ENCODE measurements at places on chromosomes 4 and X.
A peak's percentile ranks its signal among the peaks of the same experiment; 100 is the strongest.

- no peak for DNase-seq
Observed at GRCh38 chrX:96721354-96721753, 36.7 kb downstream of the DIAPH2 start.

- DNase-seq: no peak
Observed at GRCh38 chr4:154939851-154940250, 158.8 kb downstream of the RBM46 start.

DNA sequence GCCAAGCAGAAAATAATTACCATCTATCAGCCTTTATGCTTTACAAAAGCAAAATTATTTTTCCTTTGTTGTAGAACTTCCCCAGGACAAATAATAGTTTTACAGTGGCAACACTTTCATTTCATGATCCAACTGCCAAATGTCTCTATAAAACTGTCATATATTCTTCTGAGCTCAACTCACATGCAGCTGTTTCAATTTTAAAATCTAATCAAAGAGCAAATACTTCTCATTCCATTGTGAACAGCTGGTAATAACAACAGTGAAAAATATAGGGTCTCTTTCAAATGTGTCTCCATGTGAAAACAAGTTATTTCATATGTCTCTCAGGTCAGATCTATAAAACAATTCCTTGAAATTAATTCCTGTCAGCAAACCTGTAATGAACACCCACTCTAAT lies 270.6 kb upstream of the SLC7A11 start:
- DNase-seq: no peak

- peak; percentile 51 for DNase-seq
Observed at GRCh38 chr4:165355900-165356300, 22.9 kb upstream of the CPE start.

GRCh38 chrX:103550415-103551051 lies 31.2 kb upstream of the RAB40A start:
- no peak for DNase-seq

DNA sequence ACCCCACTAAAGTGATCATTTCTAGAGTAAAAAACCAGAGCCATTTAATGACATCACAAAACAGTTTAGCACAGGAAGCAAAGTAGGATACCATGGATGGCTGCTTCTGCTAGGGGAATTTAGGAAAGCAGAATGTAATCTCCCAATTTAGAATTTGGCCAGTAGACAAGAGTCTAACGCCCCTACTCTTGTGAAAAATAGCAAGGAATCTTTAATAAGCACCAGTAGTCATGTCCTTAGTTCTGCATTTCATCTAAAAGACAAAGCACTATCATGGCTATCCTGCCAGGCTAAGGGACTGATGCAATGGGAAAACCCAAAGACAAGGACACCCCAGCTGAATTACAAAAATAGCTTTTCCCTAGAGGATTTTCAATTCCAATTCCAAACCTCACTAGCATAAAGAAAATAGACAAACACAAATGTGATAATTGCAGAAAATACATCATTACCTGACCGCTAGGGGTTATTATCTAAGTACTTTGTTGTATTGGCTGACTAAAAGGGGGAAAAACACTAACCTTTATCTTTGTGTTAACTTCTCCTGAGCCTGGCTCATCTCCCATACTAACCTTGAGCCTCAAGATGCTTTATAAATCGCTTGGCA lies 2.6 kb upstream of the AMMECR1 start:
- DNase-seq: no peak

DNA sequence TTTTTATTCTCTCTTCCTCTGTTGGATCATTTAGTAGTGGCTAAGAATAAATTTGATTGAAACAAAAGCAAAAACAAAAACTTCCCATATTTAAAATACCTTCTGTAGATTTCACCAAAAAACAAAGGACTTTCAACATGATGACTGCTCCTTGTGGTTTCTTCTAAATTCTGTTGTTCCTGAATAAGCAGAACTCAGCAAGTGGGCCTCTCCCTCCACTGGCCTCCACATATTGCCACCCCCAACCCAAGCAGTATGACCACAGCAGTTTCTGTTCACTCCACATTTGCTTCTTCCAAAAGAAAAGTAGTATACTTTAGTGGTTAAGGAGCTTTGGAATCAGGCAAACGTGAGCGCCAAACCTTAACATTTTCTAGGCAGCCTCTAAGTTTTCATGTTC lies 114.7 kb downstream of the COX18 start:
- no peak for DNase-seq

GRCh38 chrX:23631136-23631535 lies 36.2 kb upstream of the PRDX4 start:
- no peak for DNase-seq

DNA sequence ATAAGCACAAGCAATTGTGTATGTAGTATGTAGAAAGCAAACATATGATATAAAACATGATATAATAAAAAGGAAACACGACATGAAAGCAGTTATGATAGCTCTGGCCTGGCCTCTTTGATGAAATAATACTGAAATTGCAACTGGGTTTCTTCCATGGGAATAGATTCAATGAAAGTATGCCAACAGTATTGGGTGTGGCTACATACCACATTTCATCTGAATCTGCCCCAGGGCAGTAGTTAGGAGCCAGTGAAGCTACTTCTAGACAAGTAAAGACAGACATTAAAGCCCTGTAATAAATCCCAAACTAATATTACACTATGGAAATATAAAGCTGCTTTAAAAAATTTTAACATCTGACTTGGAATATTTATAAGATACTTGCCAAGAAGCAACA lies 207.3 kb downstream of the FBXW7 start:
- DNase-seq: no peak

DNA sequence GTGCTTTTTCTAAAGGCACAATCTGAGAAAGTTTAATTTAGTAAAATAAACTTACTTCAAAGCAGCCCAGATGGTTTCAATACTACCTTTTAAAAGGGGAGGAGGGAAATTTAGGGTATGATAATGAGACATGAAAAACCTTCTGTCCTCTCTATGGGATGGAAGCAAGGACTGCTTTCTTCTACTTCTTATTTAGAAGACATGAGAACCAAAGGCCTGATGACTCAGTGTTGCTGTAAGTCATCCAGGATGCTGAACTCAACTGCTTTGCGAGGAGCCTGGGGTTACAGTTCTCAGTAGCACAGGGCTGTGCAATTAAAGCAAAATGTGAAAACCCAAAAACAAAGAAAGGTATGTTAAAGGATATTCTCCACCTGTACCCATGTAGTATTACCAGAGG lies 140.8 kb upstream of the EDNRA start:
- DNase-seq: no peak

GRCh38 chr4:136650541-136651277 lies 881.6 kb downstream of the PCDH18 start:
- no peak for DNase-seq

- no peak for DNase-seq
Observed at GRCh38 chr4:17195461-17196275, 297.2 kb upstream of the LDB2 start.

- DNase-seq: no peak
Observed at GRCh38 chr4:40886931-40887763, 137.4 kb downstream of the NSUN7 start.

- DNase-seq: peak; percentile 16
Observed at GRCh38 chr4:15779306-15779705, 1.2 kb downstream of the CD38 start.

DNA sequence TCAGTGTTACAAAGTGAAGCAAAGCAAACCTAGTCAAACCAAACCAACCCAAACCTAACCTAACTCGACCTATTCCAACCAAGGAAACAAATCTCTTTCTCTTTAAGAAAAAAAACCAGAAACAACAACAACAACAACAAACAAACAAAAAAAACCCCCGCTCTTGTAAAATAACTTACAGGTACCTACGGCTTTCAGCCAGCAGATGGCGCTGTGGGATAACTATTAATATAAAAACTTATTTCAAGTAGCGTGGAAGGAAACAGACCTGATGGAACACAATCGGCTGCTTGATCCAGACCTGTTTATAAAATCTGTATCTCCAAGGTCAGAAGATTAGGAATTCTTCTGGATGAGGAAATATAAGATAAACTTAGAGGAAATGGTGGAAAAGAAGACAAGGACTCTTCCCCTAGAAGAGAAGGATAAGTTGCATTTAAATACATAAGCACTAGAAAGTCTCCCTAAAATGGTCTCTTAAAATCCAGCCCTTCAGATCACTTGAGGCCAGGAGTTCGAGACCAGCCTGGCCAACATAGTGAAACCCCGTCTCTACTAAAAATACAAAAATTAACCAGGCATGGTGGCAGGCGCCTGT lies 34.4 kb upstream of the CDKL5 start:
- peak; percentile 74 for DNase-seq

- no peak for DNase-seq
Observed at GRCh38 chr4:79687006-79687405, 279.0 kb upstream of the GK2 start.

GRCh38 chr4:11397146-11397545 lies 31.5 kb downstream of the HS3ST1 start:
- DNase-seq: no peak

GRCh38 chr4:140020457-140021361 lies 133.3 kb downstream of the MAML3 start:
- no peak for DNase-seq

DNA sequence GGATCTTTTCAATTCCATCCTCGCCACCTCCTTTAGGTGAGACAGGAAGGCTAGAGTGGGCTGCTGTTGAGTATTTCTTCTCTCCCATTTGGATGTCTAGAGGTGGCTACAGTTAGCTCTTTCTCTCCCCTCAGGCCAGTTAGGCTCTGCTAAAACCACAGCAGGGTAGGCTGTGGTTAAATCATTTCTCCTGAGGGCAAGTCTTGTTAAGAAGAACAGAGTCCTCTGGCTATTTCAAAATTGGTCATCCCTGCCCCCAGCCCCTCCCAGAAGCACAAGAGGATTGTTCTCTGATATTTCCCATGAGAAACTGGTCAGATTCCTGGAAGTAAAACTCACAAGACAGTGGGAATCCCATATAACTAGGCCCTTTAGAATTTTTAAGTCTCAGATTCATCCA lies 1359.5 kb downstream of the TECRL start:
- DNase-seq: no peak

DNA sequence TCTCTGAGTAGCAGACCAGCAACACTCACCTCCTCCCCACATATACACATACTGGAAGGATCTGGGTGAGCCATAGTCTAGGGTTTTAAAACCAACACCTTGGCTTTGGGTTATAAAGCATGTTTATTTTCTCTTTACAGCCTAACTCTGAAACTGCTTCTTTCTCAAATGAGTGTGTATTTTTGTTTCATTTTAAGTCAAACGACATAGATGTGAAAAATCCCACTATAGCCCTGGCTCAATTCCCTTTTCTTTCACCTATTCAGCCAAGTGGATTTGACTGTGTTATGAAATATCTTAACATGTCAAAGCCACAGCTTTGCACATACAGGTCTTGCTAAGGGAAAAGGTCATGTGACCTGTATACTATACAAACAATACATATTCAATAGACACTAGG lies 13.8 kb downstream of the NEXMIF start:
- DNase-seq: no peak

GRCh38 chr4:81052119-81053068 lies 21.9 kb downstream of the BMP3 start:
- DNase-seq: peak; percentile 63

- no peak for DNase-seq
Observed at GRCh38 chrX:148928811-148929210, 428.4 kb downstream of the AFF2 start.

GRCh38 chr4:184459413-184459812 lies 14.9 kb downstream of the IRF2 start:
- no peak for DNase-seq

- no peak for DNase-seq
Observed at GRCh38 chr4:141541851-141542250, 94.5 kb upstream of the IL15 start.
